ENCODE measurements at places on chromosomes 2 and 18.

DNA sequence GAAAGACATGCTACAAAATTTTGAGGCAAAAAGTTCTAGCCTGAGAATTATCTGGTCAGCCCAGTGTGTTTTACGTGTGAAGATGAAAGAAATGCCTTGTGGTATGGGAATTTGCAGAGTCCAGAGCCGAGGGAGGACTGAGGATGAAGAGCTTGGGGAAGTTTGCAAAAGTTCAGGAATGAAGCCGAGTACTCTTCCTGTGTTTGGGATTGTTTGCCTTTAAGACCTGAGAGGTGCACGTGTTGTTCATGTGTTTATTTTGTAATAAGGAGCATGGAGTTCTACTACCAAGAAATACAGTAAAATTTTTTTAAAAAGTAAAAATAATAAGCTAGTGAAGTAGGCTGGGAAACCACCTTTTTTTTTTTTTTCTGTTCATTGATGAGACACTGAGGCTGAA lies 14.8 kb downstream of the SETBP1 start:
- DNase-seq = no peak

DNA sequence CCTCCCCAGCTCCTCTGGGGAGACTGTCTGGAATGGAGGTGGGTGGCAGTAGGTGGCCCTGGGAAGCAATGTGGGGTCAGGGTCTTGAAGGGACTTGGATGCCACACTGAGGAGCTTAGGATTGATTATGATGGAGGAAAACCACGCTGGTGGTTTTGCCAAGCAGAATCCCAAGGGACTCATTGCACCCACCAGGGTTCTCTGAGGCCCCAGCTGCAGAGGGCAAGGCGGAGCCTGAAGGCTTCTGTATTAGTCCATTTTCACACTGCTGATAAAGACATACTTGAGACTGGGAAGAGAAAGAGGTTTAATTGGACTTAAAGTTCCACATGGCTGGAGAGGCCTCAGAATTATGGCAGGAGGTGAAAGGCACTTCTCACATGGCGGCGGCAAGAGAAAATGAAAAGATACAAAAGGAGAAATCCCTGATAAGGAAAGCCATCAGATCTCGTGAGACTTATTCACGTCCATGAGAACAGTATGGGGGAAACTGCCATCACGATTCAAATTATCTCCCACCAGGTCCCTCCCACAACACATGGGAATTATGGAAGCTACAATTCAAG lies 87.2 kb upstream of the YWHAQ start:
- no peak for DNase-seq

- no peak for DNase-seq
Observed at GRCh38 chr2:133655610-133656009, 87.3 kb upstream of the NCKAP5 start.

DNA sequence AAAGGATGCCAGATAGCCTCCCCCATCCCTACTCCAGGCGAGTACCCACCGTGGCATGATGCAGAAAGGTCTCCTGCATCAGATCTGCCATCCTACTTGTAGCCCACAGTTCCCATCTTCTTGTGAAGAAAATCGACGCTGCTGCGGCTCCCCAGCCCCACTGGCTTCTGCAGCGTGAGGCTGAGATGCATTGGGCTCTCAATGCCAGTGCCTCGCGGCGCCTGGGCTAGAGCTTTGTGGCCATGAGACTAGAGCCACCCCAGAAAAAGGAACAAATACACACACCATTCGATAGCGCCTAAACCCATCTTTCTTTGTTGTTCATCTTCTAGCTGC lies 2.8 kb downstream of the NOL4 start:
- no peak for DNase-seq

- no peak for DNase-seq
Observed at GRCh38 chr2:41912776-41913175, 135.0 kb upstream of the PKDCC start.

DNA sequence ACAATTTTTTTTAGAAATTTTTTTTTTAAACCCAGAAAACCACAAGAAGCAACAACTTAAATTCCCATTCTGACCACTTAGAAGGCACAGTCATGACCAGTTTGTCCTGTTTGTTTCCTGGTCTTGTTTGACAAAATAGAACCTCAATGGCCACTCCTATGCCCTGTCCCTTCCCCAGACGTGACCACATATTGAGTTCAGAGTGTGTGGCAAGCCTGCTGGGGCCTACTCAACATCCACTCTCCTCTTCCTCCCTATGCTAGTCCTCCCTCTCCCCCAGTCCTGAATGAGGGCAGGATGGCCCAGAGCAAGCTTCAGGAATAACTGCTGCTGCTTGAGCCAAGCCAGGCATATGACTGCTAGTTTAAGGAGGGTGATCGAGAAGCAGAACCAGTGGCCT lies 89.6 kb downstream of the PRELID3A start:
- DNase-seq = no peak

DNA sequence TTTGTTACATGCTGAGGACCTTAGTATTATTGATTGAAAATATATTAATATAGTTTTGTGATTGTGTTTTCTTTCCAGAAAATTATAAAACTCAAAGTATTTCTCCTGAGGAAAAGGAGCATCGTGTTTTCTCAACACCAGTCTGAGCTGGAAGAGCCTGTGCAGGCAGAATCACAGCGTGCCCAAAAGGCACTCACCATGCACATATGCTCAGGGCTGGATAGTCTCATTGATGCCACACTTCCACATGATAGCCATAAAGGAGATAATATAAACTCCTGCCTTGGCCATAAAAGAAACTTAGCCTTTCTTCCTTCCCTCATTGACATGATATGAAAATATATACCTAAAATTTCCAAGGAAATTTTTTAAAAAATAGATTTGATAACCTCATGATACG lies 4.0 kb downstream of the PDE1A start:
- no peak for DNase-seq

DNA sequence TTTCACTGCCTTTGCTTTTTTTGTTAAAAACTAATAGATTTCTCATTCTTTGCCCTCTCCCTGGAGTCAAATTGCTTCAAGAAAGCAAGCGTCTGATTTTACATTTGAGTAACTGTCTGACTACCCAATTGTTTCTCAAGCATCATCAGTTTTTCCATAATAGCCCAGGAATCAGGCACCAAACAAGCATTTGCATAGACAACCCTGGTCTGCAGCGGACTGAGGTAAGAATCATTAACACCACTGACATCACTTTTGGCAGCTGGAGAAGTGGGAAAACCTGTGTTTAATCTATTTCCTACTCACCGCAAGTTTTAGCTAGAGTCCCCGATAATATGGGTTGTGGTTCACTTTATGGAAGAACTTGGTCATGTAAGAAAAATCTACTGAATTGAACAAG lies 55.7 kb downstream of the IRS1 start:
- no peak for DNase-seq

GRCh38 chr2:222468346-222468745 lies 44.0 kb downstream of the SGPP2 start:
- no peak for DNase-seq

GRCh38 chr2:230069402-230069801 lies 678 bp upstream of the SLC16A14 start:
- no peak for DNase-seq

DNA sequence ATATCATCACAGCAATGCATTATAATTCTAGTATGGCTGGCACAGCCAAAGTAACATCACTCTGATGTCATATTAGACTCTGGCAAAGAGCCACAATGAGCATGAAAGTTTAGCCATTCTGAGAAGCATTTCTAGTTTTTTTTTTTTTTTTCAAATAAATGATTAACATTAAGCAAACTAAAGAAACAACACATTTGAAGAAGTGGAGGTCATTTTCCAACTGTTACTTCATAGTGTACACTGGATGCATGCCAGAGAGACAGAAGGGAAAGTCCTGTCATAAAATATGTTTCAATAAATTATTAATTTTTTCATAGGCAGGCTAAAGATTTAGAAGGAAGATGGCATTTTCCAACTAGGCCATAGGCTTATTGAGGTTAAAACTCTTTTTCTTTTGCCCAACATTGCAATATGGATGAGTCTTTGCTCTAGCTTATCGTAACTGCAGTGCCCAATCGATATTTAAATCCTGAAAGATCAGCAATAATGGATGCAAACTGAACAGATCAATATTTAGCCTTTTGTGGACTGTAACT lies 1630.4 kb upstream of the ACVR2A start:
- no peak for DNase-seq

GRCh38 chr2:71206271-71206670 lies 20.6 kb downstream of the PAIP2B start:
- DNase-seq = no peak

- no peak for DNase-seq
Observed at GRCh38 chr2:1498176-1498575, 84.9 kb downstream of the TPO start.

- no peak for DNase-seq
Observed at GRCh38 chr18:45998244-45998643, 31.1 kb upstream of the EPG5 start.

- no peak for DNase-seq
Observed at GRCh38 chr2:31996571-31997150, 14.1 kb downstream of the MEMO1 start.

- DNase-seq = no peak
Observed at GRCh38 chr2:16152928-16153753, 212.8 kb downstream of the MYCN start.

- no peak for DNase-seq
Observed at GRCh38 chr2:120536141-120536540, 190.2 kb downstream of the INHBB start.

DNA sequence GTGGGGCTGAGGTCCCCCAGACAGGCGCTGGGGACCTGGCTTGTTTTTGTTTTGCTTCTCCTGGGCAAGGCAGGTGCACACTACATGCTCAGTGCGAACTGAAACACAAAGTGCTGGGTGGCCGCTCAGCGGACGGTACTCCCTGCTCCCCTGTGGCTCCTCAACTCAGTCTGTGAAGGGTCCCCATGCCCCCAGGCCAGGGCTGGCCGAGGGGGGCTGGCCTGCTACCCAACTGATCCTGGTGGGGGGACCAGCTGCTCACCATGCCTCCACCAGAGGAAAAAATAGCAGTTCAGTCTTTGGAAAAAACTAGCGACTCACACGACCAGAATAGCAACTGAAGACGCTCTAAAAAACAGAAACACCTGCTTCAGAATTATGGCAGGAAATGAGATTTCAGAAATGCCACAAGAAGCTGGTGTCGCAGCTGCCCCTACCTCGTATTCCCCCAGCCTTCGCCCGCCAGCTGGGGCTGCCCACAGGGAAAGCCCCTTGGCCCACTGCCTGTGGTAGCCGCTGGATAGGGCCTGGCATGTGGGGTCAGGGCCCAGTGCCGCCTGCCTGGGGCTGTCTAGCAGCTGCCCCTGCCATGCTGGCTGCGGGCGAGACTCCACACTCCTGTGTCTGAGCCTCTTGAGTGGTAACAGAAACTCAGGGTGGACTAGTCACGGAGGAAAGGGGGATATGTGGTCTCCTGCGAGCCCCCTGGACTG lies 43.7 kb downstream of the MEX3C start:
- no peak for DNase-seq

DNA sequence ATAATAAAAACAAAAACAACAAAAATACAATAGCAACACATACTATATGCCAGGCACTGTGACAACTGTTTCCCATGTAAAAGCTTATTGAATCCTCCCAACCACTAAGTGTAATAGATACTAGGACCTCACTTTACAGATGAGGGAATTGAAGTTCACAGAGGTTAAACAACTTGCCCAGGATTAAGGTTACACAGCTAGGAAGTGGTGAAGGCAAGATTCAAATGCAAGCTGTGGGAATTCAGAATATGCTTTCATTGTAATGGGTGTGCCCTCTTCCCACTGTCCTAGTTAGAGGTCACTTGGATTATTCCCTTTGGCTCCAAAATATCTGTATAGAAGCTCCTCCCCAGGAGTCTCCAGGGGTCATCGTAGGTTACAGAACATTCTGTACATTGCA lies 231.1 kb downstream of the MREG start:
- DNase-seq = no peak
